ENCODE measurements at places on chromosomes 13 and 19. TPM values are rescaled to one million over a fixed set of nuclear protein-coding genes. Genes with fewer than 3 reads are reported as not detected.

Gene ZNF570
- 11.2 TPM for total RNA-seq

Gene TSKS
- 0.43 TPM for total RNA-seq

Gene FBXO17
- total RNA-seq, result 29.0 TPM

Gene MYH14
- not detected for total RNA-seq

Gene PALM
- 0.32 TPM for total RNA-seq

Data from fibroblast of villous mesenchyme (primary cell).